ENCODE measurements at places on chromosomes 7 and 10. TPM values are rescaled to one million over a fixed set of nuclear protein-coding genes. Genes with fewer than 3 reads are reported as not detected.

LRIT2 gene
- total RNA-seq: not detected

LDB3 gene
- total RNA-seq: 213 TPM

FRMPD2 gene
- 3.0 TPM for total RNA-seq

OR9A2 gene
- total RNA-seq: 0.60 TPM

DNAJC1 gene
- total RNA-seq: 57.1 TPM

HMX3 gene
- total RNA-seq: not detected

HOXA4 gene
- not detected for total RNA-seq

NUDT13 gene
- total RNA-seq: 1.5 TPM

PILRA gene
- total RNA-seq: 3.1 TPM

HNRNPF gene
- 180 TPM for total RNA-seq

PRLHR gene
- total RNA-seq: not detected

GNAT3 gene
- total RNA-seq: not detected

OPALIN gene
- total RNA-seq: not detected

AGAP5 gene
- total RNA-seq: 7.3 TPM

COBL gene
- total RNA-seq: 0.69 TPM

FZD8 gene
- total RNA-seq: 41.5 TPM

MORN4 gene
- total RNA-seq: 16.8 TPM

EPHB6 gene
- total RNA-seq: 27.7 TPM

MTURN gene
- 39.3 TPM for total RNA-seq

ARHGEF5 gene
- 1.3 TPM for total RNA-seq

PTPRZ1 gene
- total RNA-seq: 0.33 TPM

CALCR gene
- not detected for total RNA-seq

CYTH3 gene
- total RNA-seq: 30.9 TPM

PGAM2 gene
- 129 TPM for total RNA-seq

CEP55 gene
- 23.8 TPM for total RNA-seq

ZNF736 gene
- total RNA-seq: 3.8 TPM

HPSE2 gene
- total RNA-seq: 7.5 TPM

FOXI2 gene
- total RNA-seq: not detected

GLCCI1 gene
- total RNA-seq: 4.1 TPM

CPA2 gene
- 1.9 TPM for total RNA-seq

GIMAP1 gene
- total RNA-seq: not detected

CUTC gene
- total RNA-seq: 25.9 TPM

CASTOR2 gene
- 39.6 TPM for total RNA-seq

LRGUK gene
- 0.21 TPM for total RNA-seq

TBC1D12 gene
- total RNA-seq: 7.7 TPM

WDFY4 gene
- total RNA-seq: not detected

SLC18A3 gene
- total RNA-seq: not detected

CTAGE4 gene
- total RNA-seq: not detected

FAM25A gene
- total RNA-seq: not detected

ABCB4 gene
- 1.0 TPM for total RNA-seq
